ENCODE measurements at places on chromosomes 12 and 14.

- DNase-seq = no peak
Measured at GRCh38 chr12:123140676-123141614, 9.9 kb downstream of the PITPNM2 start.

GRCh38 chr14:104048758-104049507, 36.6 kb upstream of the ASPG start:
- DNase-seq = no peak

- peak; percentile 51 for DNase-seq
Measured at GRCh38 chr12:122726080-122726558, 4.5 kb downstream of the HCAR1 start.

GRCh38 chr12:6177642-6178358, 22.4 kb upstream of the CD9 start:
- DNase-seq = no peak

- DNase-seq = no peak
Measured at GRCh38 chr12:98883231-98883630, 238.1 kb downstream of the APAF1 start.

GRCh38 chr14:94768141-94768520, 1.8 kb downstream of the GSC start:
- DNase-seq = no peak

GRCh38 chr14:25089496-25089895, 39.5 kb upstream of the STXBP6 start:
- DNase-seq = no peak

DNA sequence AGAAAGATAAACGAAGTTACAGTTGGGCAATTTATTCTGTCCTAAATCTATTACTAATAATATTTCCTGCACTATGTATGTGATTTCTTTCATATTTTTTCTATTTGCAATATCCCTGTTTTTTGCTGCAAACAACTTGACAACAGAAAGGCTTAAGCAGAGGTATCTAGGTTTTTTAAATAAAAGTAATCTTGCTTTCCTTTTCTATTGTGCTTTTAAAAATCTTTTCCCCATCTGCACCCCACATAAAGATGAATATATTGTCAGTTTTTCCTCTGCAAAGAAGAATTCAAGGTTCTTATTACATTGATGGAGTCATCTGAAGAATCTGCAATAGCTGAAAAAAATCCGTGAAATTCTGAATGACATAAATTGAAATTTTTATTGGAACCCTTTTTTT, 502 bp upstream of the RALGAPA1 start:
- no peak for DNase-seq

DNA sequence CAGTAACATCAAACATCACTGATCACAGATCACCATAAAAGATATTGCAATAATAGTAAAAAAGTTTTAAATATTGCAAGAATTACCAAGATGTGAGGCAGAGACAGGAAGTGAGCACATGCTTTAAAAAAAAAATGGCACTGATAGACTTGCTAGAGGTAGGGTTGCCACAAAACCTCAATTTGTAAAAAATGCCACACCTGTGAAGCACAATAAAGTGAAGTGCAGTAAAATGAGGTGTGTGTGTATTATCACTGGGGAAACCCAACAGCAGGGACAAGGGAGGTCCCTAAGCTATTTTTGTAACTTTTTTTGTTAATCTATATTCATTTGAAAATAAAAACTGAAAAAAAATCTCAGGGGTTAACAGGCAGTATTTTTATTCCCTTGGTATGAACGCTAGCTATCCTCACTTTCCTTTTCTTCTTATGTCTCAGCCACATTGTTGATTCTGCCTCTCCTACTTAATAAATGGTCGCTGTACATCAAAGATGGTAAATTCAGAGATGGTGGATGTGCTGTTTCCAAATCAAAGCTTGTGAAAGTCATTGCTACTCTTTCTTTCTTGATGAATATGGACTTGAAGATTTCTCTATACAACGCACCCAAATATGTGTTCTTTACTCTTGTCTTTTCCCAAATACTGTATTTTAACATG, 14.0 kb upstream of the KLRD1 start:
- no peak for DNase-seq

GRCh38 chr12:90741611-90742010, 213.4 kb downstream of the CCER1 start:
- DNase-seq = no peak

GRCh38 chr12:31207799-31208465, 118.0 kb downstream of the SINHCAF start:
- no peak for DNase-seq

- no peak for DNase-seq
Measured at GRCh38 chr12:3152011-3152511, 74.9 kb downstream of the TSPAN9 start.

GRCh38 chr14:69376439-69376838, 21.7 kb downstream of the ERH start:
- no peak for DNase-seq

GRCh38 chr14:83697099-83697498, 1832.8 kb upstream of the FLRT2 start:
- no peak for DNase-seq

- DNase-seq = no peak
Measured at GRCh38 chr12:129009833-129010622, 156.8 kb downstream of the GLT1D1 start.

GRCh38 chr12:11183011-11183410, 3.7 kb downstream of the TAS2R42 start:
- no peak for DNase-seq

DNA sequence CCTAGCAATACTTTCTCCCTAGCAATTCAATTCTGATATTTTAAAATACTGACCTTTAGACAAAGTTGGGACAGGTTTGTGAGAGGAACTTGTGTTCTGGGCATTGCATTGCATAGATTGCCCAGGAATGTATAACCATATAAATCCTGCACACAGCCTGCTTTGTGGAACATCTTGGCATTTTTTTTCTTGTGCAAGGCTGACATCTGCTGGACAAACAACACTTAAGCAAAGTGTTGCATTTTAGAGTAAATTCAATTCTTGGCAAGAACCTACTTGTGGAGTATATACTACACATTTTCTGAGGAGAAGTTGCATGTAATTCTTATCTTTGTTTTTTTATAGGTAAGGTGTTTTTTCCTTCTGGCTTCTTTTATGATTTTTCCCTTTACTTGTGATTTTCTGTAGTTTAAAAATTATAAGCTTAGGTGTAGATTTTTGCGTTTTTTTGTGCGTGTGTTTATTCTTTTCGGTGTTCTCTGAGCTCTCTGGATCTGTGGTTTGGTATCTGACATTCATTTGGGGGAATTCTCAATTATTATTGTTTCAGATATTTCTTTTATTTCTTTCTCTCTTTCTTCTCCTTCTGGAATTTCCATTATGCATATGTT, 26.4 kb downstream of the TESPA1 start:
- DNase-seq = peak; percentile 55

Measured in activated CD4-positive, alpha-beta memory T cell treated with anti-CD3 and anti-CD28 coated beads for 36 hours (primary cell).